ENCODE measurements at places on chromosomes 2 and 18.

DNA sequence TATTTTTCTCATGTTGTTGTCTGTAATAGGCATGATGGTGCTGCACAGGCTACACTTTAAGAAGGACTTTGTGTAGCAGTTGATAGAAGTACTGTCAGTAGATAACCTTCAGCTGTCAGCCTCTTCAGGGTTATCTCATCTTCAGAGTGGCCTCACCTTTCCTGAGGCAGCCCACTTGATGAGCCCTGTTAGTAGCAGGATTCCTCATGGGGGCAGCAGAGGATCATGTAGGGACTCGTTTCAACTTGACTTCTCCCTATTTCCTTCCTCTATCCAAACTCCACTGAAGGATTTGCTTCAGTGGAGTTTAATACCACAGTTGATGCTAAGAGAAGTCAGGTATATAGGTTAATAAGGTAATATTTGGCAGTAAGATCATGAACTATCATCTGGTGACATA is 530.3 kb upstream of the FSIP2 start:
- peak; percentile 13 for DNase-seq

DNA sequence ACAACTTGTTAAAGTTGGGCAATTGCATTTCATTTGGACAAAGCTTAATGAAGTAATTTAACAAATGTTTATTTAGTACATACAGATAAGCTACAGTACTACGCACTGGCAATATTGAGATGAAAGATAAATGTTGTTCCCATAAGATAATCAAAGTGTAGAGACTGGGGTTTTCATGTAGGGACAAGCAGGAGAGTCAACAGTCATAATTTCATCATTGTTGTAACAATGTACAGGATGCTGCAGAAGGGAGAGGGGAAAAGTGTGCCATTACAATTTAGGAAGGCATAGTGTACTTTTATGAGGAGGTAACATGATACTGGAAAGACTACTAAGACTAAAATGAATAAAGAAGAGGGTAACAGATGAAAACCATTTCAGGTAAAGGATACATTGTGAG is 441.6 kb downstream of the ERBB4 start:
- DNase-seq, result no peak

DNA sequence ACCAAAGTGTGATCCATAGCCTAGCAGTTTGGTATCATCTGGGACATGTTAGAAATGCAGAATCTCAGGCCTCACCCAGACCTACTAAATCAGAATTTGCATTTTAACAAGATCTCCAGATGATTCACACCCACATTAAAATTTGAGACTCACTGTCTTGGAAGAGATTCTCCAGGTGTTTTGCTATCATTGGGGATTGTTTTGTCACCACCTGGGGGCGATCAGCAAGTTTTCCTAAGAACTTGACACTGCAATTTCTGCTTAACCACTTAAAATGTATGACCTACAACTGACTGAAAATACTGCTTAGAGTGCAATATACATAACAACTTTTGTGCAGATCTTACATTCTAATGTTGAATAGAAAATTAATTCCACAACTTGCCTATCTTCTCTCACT is 18.9 kb upstream of the ITGA4 start:
- no peak for DNase-seq

DNA sequence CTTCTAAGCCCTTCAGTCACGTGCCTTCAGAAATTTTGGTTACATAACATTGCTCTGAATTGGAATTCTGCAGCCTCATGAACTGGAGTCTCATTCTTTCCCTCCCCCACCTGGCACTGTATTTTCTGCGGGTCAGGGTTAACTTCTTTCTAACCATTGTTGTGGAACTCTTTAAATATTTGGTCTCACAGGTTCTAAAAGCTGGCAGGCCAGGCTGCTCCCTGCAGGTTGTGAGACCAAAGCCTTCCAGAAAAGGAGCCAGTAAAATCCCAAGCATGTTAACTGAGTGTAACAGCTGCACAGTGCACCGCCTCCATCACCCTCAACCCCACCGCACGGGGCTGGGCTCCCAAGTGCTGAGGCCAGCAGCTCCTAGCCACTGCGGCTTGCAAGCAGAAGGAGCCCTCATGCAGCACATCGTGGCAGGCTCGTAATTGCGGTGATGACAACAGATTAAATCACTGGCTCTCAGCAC is 174.1 kb upstream of the ALPP start:
- peak; percentile 63 for DNase-seq

- no peak for DNase-seq
Measured at GRCh38 chr2:213285404-213285803, 1.1 kb downstream of the SPAG16 start.

DNA sequence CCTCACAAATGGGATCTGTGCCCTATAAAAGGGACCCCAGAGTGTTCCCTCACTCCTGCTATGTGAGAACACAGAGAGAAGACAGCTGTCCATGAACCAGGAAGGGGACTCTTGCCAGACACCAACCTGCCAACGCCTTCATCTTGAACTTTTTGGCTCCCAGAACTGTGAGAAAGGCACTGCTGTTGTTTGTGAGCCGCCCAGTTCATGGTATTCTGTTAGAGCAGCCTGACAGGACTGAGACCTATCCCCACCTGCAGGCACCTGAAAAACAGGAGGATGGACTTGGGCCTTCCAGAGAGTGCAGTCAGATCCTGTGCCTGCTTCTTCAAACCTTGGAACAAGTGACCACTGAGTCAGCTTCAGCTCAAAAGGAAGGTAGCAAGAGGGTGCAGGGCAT is 51.4 kb downstream of the CRACDL start:
- DNase-seq, result no peak

- DNase-seq, result no peak
Measured at GRCh38 chr2:209662021-209662420, 109.6 kb upstream of the UNC80 start.

- DNase-seq, result peak; percentile 45
Measured at GRCh38 chr2:39227628-39228412, 15.9 kb downstream of the CDKL4 start.

DNA sequence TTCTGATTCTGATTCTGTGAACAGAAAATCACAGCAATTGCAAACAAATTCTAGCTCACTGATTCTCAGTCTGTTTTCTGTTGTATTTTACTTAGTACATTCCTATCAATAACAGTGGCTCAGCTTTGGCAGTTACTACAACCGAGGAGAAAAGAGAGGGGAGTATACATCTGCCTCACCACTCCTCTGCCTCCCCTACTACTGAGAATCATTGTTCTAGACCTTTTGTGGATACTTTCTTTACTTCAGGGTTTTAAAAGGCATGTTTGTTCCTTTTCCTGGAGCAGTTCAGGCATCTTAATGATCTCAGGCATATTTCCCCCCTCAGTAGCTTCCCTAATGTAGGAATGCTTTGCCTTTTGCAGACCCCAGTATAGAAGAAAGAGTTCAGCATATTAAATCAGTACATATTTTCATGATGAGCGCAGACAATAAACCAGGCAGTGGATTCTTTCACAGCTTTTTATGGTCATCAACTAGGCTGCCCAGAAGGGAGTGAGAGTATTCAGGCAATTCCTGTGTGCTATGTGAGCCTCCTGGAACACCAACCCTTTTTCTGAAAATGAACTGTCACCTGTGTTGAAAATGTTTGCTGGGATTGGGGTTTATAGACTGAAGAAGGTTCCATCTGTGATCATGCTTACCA is 10.3 kb downstream of the STAMBP start:
- peak; percentile 42 for DNase-seq

DNA sequence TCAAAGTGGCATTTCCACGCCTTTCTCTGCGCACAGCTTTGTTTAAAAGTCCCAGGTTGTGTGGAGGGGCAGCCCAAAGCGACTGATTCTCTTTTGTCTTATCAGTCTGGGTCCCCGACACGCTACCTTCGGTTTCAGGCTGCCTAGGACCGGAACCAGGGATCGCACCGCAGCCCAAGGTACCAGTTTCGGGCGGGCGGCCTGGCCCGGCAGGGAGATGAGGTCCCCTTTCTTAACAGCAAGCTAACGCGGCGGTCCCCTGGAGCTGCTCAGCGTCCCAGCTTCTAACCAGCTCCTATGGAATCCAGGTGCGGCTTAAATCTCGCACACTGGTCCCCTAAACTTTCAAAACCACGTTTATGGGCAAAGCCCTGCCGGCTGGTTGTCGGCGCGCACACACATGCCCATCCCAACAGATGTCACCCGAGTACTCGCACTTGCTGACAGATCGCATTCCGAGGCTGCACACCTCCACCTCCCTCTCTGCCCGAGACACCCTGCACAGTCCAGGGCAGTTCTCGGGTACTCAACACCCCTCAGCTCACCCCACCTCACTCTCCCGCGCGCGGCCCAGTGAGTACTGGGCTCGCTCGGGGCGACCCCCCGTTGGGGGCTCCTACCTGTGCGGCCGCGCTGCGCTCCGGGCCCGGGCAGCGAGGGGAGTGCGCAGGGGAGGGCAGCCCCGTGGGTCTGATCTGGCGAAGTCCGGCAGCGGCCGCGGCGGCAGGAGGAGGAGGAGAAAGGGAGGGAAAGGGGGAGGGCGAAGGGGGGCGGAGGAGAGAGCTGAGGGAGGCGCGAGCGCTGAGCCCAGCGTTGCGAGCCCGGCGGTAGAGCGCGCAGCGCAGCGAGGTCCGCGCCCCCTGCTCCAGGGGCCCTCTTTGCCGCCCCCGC is at the start of gene EFEMP1:
Gene EFEMP1, minus strand, starts transcription at position 692 of the 891 bp plus-strand sequence. CDS start 1,342 bp downstream, outside the sequence.
- DNase-seq, result no peak

GRCh38 chr2:236105955-236106607 is 62.1 kb downstream of the GBX2 start:
- no peak for DNase-seq

GRCh38 chr18:49360582-49360981 is 99.9 kb downstream of the DYM start:
- no peak for DNase-seq

DNA sequence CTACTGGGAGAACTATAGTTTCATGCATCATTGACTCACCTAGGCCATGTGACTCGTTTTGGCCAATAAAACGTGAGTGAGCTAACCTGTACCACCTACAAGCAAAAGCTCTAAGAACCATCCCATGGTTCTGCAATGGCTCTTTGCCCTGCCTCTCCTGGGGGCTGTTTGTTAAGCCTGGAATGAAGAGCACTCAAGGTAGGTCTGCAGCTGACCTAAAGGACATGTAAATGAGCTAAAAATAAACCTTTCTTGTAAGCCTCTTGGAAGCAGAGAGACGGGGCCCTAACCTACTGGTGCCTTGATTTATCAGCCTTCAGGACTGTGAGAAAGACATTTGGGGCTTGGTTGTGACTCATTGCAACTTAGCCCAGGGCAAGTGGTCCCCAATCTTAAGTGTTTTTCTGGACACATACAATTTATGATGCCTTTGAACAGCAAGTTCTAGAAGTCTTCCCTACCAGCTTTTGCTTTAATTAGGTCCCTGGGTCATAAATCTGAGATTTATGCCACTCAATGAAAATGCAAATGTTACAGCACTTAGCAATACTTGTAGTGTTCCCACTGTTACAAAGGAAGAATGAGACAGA is 107.4 kb downstream of the OSBPL6 start:
- DNase-seq, result no peak

- DNase-seq, result peak; percentile 5
Measured at GRCh38 chr2:196399722-196400691, 228.6 kb upstream of the STK17B start.

GRCh38 chr2:234110219-234110618 is 59.7 kb downstream of the SPP2 start:
- no peak for DNase-seq

DNA sequence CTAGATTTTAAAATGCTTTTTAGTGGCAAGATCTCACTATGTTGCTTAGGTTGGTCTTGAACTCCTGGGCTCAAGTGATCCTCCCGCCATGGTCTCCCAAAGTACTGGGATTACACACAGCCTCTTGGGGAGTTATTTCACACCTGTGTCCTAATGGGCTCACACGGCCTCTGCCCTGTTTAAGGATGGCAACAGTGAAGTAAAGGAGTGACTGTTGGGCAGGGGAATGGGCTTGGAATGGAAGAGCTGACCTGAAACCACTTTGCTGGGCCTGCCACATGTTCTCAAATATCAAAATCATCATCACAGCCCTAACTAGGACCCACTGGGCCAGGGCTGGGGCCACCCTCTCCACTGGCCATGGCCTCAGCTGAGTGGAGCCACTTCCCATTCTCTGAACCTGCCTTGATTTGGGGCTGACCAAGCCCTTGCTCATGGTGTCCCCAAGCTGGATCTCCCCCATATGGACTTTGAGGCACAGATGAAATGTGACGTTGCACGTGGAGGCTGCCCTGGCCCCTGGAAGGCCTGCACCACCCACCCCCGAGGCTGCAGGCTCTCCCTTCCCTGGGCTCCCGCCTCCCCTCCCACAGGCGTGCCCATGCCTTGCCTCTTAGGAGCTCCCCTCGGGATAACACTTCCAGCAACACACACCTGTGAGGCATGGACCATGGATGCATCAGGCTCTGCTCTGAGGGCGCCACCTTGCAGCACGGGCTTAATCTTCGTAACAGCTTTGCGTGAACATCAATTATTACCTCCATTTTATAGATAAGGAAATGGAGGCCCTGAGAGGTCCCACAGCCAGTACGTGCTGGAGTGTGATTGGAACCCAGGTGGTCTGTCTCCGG is 71.8 kb upstream of the SMAD7 start:
- DNase-seq, result no peak

- no peak for DNase-seq
Measured at GRCh38 chr2:196336715-196337114, 165.3 kb upstream of the STK17B start.

GRCh38 chr18:48080546-48080945 is 150.1 kb upstream of the SMAD2 start:
- DNase-seq, result no peak
